T-helper 17 cell (primary cell): ENCODE measurements at places on chromosomes 13 and 19.

DNA sequence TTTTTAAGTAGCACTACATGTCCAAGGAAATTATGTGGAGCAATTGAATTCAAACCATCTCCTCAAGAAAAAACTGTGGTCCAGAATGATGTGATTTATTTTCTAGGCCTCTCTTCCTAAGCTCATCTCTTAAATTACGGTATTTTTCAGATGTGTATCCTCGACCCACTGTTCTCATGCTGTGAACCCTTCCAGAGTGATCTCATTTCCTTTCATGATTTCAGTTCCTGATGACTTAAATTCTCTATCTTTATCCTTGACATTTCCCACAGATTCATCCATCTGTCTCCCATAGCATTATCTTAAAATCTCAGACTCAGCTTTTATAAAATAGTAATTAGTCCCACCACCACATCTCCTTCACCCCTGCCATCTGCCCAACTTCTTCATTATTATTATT lies 117.6 kb upstream of the SPRY2 start:
- no peak for DNase-seq

DNA sequence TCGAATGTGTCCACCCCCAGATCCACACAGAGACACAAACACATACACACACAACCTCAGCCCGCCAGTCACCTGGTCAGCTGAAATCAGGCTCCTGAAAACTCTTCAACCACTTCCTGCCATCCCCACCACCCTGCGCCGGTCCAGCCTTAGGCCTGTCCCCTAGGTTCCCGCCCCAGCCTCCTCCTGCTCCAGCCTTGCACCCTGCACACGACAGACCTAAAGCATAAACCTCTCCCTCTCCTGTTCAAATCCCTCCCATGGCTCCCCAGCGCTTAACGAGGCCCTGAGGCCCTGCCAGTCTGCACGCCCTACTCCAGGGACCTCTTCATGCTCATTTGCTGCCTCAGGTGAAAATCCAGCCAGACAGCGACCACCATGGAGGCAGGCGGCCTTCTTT lies 7.1 kb downstream of the PNMA8B start:
- no peak for DNase-seq

DNA sequence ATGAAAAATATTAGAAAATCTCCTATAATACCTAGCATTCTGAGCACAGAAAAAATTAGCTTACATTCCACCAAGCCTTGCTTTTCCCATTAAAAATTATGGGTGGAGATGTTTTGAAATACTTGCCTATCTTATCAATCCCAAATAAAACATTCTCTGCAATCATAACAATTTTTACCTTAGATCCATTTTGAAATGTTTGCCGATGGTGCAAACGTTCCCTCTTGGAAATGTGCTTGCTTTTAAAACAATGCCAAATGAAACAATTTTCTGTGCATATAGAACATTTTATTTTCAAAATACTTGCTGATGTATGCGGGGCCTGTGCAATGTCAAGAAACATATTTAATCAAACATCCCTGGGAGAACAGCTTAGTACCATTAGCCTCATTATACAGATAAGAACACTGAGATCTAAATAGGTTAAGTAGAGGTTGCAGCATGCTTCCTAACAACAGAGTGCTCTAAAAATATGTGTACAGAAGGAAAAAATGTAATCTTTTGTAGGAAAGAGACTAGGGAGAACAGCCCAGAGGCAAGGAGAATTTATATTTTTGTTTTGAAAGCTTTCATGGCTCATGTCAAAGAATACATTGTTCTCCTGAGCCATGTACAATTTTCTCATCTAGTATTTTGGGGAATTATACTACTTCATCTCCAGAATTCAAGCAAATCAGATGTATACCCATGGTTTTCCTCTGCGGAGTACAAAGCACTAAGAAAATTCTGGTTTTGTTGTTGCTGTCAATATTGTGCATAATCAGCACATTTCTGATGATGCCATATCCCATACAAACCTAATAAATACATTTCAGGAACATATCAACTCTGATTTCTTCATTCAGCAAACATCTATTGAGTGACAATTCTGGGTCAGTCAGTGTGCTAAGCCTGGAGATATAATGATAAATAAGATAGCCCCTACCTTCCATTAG lies 25.9 kb upstream of the FNDC3A start:
- no peak for DNase-seq

DNA sequence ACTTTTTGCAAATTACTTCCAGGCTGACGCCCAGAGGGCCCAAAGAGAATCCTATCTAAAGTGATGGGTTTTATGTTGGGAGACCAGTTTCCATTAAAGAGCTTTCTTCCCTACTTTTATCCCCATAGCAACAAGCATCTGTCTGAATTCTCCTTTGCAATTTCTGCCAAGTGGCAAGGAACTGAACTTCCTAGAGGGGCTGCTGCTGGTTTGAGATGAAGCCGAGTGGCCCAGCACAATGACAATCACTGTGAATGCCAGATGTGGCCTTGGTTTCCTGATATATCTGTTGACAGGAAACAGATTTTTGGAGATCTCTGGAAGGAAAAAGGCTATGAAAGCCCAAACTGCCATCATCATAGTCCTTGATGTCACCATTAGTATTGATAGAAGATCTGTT lies 198.6 kb downstream of the OXGR1 start:
- DNase-seq: no peak

- no peak for DNase-seq
Measured at GRCh38 chr19:41089959-41090358, 1.7 kb downstream of the CYP2A13 start.

- no peak for DNase-seq
Measured at GRCh38 chr13:50334115-50334778, 319.0 kb downstream of the KCNRG start.

DNA sequence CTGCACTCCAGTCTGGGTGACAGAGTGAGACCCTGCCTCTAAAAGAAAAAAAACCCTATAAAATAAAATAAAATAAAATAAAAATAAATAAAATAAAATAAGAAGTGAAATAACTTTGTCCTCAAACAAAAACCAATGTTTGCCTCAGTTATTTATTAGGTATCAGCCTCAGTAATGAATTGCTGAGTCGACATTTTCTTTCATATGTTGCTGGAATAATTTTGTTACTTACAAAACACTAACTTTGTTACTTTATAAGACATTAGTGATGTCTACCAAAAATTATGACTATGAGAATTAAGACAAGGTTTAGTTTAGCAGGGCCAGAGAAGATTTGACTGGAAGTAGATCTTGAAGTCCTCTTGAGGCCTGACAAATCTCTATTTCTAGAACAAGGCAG lies 2074.5 kb upstream of the PCDH20 start:
- no peak for DNase-seq

GRCh38 chr13:66489586-66489985 lies 740.5 kb downstream of the PCDH9 start:
- no peak for DNase-seq

GRCh38 chr19:1302533-1303239 lies 17.0 kb downstream of the EFNA2 start:
- no peak for DNase-seq

- DNase-seq: no peak
Measured at GRCh38 chr19:38386300-38386970, 1.4 kb downstream of the GGN start.

GRCh38 chr19:56866538-56866937 lies 26.0 kb upstream of the PEG3 start:
- DNase-seq: no peak

GRCh38 chr19:50890422-50891252 lies 17.4 kb downstream of the KLK2 start:
- no peak for DNase-seq

DNA sequence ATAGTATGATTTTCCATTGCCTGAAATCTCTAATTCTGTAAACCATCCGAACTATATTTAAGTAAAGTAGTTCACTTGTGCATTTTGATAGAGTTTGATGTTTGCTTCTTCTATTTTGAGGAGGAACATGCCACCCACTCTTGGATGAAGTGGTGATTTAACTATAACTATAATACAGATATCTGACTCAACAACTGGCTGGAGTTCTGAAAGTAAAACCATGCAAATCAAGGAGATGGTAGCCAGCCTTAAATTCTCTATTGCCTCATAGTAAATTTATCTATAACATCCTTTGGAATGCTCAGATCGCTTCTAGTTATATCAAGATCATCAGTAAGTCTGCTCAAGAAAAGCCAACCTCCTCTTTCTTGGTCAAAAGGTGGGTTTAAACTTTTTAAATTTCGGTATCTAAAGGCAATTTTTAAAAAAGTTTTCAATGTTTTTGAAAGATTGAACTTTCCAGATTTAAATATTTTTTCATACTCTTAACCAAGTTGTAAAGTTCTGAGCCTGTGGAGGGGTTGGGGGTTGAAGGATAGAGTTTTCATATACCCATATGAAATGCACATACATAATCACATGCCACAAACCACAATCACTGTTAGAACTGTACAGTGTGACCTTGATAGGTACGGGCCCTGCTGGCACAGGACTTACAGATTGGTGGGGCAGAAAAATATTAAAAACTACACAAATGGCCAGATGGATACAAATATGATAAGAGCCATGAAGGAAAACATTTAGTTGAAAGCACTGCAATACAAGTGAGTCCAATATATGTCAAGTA lies 90.5 kb upstream of the RFC3 start:
- DNase-seq: no peak

DNA sequence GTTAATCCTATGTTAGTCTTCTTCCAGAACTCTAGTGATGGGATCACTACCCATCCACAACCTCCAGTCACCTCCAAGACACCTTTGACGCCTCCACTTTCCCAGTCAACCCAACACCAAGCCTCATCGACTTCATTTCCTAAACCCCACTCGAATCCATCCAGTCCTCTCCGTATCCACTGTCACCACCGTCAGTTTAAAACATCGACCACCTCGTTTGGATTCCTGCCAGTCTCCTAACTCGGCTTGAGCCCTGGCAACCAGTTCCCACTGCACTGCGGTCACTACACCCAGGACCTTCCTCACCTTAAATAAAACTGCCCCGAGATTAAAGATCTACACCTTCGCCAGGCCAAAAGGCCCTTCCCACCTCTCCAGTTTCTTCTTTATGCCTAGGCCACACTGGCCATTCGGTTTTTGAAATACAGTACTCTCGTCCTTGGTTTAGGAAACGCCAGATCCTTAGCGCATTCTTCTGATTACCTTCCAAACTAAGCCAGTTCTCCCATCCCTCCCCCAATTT lies 1.2 kb downstream of the MTIF3 start:
- DNase-seq: no peak

DNA sequence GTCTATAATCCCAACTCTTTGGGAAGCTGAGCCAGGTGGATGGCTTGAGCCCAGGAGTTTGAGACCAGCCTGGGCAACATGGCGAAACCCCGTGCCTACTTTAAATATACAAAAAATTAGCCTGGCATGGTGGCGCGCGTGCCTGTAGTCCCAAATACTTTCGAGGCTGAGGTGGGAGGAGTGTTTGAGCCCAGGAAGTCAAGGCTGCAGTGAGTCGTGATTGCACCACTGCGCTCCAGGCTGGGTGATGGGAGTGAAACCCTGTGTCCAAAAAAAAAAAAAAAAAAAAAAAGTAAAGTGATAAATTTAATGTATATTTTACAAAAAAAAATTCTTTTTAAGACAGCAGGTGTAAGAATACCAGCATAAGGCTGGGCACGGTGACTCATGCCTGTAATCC lies 17.6 kb downstream of the TMEM38A start:
- DNase-seq: no peak

GRCh38 chr19:5086725-5087439 lies 118.0 kb downstream of the KDM4B start:
- no peak for DNase-seq

DNA sequence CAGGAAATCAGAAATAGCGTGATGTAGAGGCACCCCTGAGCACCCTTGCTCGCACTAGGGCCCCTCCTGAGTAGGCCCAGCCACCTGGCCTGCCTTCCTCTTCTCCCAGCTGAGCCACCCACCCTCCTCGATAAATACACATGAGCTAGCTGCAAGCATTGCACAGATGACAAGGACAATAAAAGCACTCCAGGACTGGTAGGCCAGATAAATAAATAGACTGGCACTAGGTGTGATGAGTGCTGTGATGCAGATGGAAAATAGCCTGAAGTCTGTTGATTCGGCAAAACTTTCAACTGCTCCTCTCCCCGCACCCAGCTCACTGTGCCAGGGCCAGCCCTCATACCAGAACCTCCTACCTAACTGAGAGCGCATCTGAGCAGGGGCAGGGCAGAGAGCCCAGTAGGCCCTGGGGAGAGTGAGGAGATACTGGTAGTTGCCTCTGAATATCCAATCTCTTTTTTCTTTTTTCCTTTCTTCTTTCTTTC lies 54.5 kb upstream of the GPI start:
- DNase-seq: no peak

DNA sequence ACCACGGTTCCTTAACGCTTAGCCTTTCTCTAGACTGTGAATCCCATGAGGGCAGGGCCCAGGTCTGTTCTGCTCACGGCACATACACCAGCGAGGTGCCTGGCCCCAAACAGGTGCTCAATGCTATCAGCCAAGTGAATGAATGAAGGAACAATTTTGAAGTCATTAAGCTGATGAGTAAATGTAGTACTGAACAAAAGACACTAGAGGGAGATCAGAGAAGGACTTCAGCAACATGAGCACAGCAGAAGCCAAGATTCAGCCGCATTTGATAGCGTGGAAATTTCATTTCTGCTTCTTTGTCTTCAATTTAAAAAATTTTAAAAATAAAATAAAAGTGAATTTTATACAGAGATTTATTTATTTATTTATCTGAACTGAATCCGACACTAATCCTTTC lies 20.1 kb upstream of the MYO16 start:
- DNase-seq: no peak

DNA sequence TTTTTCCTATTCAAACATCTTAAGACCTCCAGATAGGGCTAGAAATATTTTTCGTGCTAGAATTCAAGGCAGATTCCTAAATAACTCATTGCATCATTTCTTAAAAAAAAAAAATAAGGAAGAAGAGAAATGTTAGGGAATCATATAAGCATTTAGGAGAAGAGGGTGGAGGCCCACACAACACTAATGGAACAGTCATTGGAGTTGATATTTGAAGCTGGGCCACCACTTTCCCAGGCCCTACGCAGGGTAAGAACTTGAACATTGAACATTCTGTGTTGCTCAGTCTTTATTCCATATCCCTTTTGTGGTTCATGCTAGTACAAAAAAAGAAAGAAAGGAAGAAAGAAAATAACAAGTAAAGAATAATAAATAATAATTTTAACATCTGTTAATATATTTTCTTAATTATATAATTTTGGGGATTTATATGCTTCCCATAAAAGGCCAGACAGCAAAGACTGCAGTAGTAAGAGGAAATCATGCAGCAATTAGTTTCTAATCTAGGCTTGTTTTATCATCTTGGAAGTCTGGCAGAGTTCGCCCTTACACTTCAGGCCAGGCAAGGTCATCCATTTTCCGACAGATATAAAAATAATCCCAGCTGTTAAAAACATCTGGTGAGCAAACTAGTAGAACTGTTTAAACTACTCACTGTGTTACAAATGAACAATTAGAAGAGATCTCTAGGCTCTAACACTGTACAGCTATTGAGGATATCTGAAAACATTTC lies 127.7 kb downstream of the FRY start:
- no peak for DNase-seq

- DNase-seq: no peak
Measured at GRCh38 chr19:19257137-19257536, 16.0 kb downstream of the TM6SF2 start.
